ENCODE measurements at places on chromosomes 7 and 10.

DNA sequence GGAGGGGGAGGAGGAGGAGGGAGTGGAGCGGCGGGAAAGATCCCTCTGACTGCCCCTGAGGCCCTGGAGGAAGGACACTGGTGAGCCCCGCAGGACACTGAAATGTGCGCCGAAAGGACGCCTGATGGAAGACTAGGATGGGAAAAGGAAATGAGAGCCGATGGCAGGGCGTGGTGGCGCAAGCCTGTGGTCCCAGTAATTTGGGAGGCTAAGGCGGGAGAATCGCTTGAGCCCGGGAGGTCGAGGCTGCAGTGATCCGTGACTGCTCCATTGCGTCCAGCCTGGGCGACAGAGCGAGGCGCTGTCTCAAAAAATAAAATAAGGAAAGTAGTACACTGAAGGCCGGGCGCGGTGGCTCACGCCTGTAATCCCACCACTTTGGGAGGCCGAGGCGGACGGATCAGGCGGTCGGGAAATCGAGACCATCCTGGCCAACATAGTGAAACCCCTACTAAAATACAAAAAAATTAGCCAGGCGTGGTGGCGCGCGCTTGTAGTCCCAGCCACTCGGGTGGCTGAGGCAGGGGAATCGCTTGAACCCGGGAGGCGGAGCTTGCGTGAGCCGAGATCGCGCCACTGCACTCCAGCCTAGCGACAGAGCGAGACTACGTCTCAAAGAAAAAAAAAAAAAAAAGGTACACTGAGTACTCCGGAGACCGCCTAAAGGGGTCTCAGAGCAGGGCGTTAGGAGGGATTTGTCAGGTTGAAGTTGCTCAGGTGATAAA, 561 bp upstream of the HNRNPF start:
- peak; percentile 82 for DNase-seq

- DNase-seq = no peak
These were observed 51.9 kb upstream of the CFAP46 start for GRCh38 chr10:132994185-132994796.

GRCh38 chr10:60461688-60462087, 72.0 kb upstream of the ANK3 start:
- no peak for DNase-seq

GRCh38 chr7:151424799-151425198, 15.0 kb upstream of the WDR86 start:
- DNase-seq = no peak

DNA sequence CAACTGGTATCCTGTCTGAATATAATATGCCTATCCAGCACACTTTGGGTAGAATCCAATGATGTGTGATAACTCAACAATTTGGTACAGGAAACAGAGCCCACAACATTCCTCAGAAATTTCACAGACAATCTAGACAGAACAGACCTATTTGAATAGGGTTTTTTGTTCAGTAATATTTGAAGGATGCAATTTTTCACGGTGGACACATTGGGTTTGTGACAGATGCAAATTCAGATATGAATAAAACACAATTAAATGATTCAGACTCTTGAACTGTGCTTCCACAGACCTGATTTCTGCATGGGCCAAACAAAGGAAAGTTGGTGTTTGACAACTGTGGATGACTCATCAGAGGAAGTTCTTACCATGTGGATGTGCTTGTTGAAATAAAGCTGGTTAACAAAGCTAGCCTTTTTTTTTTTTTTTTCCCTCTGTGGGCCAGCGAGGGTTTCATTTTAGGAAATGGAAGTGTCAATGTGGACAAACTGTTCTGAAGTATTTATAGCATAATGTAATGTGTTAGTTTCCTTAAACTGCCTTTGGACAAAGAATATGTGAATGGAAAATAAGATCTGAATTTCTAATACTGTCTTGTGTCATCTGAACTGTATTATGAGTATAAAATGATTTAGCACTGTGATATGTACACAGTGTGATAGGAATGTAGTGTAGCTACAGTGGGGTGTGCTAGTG, 43.2 kb upstream of the FAM133B start:
- DNase-seq = peak; percentile 87

GRCh38 chr7:94472608-94473007, 37.0 kb upstream of the CASD1 start:
- peak; percentile 39 for DNase-seq

- no peak for DNase-seq
These were observed 300.7 kb downstream of the HDAC9 start for GRCh38 chr7:18796216-18796615.

DNA sequence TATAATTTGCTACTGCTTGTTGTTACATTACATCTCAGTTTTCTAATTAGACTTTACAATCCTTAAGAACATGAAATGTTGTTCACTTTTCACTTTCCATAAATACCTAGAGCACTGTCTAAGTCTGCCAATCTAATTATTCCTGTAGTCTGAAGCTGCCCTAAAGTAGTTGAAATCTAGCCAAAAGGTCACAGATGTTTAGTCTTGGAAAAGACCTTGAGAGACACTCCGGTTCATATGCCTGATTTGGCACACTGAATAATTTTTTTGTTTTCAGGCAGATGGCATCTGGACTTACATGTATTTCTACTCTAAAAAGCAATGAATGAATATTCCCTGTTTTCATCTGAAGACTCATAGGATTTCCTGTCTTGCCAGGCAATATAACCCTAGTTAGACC, 359.1 kb downstream of the ANKRD7 start:
- DNase-seq = no peak

DNA sequence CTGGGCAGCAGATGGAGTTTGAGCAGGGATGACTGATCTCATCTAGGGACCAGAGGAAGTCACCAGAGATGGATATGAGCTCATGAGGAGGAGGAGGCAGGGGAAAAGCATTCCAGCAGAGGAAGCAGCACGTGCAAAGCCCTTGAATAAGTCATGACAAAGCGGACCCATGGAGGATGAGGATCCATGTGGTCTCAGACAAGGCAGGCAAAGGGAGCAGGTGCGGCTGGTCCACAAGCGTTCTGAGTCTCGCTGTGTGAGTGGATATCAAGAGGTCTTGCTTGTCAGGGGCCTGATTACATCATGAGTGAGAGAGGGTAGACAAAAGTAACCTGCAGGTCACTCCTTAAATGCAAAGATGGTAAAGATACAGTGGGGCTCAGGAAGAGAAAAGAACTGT, 307.6 kb downstream of the GRID1 start:
- DNase-seq = no peak

DNA sequence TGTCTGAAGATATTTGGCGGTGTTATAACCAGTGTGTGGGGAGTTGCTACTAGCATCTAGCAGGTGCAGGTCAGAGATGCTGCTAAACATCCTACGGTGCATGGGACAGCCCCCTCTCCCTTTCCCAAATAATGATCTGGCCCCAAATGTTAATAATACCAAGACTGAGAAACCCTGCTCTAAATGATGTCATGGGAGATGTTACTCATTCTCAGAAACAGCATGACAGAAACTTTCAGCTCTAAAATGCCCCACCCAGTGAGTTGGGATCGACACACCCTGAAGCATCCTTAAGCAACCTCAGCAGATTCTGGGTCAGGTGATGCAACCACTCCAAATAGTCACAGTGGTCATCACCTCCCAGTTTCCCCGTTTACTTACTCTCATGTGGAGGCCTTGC, 108.8 kb upstream of the MPP7 start:
- DNase-seq = peak; percentile 81

DNA sequence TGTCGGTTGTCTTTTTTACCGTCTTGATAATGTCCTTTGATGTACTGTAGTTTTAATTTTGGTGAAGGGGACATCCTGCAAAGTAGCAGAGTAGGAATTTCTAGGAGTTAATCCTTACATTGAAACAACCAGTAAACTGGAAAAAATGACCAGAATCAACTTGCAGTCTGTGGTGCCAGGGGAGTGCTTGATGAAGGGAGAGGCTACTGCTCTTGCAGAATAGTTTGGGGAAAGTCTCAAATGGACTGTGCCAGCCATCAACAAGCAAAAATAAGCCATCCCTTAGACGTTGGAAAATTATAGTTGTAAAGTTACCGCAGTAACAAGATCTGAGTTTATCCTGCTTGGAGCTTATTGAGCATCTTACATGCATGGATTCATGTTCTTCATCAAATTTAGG, 32.4 kb downstream of the TRIM24 start:
- DNase-seq = no peak

- DNase-seq = no peak
These were observed 18.9 kb downstream of the NCAPG2 start for GRCh38 chr7:158685693-158686092.

- no peak for DNase-seq
These were observed 25.3 kb downstream of the WAC start for GRCh38 chr10:28558186-28558585.

- DNase-seq = no peak
These were observed 11.7 kb upstream of the ZNF862 start for GRCh38 chr7:149826344-149827088.

DNA sequence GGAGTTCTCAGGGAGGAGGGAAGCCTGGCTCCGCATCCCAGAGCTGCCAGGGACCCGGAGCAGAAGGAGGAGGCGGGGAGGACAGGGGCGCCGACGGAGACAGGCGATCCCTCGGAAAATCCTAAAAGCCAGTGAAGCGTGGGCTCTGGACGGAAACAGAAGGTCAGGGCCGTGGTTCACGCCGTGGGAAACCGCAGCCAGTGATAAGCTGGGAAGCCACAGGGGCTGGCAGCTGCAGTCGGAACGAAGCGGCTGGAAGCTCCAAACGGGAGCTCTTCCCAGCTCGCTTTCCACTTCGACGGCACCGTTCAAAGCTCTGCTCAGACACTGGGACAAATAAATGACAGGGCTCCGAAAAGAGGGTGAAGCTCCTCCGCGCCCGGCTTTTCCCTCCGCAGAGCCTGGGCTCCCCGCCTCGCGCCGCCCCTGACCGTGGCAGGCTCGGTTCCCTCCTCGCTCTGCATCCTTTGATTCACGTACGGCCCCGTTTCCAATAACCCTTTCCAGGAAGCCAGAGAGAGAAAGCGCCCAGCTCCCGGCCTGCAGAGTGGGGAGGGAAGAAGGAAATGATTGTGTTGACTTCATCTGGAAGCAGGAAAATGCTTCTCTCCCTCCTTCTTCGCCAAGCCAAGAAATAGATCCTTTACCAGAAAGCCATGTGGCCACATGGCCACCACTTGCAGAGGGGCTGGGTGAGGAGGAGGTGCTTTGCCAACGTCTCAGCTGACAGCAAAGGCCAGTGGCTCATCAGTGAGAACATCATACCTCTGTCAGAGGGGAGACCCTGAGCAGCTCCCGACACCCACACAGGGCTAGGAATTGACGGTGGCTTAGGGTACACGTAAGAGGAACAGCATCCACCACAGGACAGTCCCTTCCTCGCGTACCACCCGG, 57.4 kb downstream of the ADRB1 start:
- DNase-seq = no peak

DNA sequence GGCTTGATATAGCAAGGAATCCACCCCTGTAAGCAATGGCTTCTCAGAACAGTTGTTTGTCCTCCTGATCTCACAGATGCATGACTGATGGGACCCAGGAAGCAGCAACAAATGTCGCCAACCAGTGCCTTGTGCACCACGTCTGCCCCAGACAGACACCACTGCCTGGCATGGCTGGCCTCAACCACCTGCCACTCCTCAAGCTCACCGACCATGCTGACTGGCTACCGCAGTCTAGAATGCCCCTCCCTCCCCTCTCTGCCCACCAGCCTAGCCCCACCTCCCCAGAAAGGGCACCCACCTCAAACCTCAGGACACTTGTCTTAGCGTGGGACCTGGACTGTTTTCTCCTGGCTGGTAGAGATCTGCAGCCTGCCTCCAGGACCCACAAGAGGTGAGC, 24.0 kb downstream of the LRRC20 start:
- DNase-seq = no peak

- DNase-seq = no peak
These were observed 479.5 kb downstream of the SDK1 start for GRCh38 chr7:3780525-3780924.

- DNase-seq = peak; percentile 81
These were observed at the start of gene PALS2 for GRCh38 chr7:24572997-24573553. Gene PALS2 (plus strand): TSS chr7:24573452. CDS start chr7:24623668, 50,216 bp downstream.

DNA sequence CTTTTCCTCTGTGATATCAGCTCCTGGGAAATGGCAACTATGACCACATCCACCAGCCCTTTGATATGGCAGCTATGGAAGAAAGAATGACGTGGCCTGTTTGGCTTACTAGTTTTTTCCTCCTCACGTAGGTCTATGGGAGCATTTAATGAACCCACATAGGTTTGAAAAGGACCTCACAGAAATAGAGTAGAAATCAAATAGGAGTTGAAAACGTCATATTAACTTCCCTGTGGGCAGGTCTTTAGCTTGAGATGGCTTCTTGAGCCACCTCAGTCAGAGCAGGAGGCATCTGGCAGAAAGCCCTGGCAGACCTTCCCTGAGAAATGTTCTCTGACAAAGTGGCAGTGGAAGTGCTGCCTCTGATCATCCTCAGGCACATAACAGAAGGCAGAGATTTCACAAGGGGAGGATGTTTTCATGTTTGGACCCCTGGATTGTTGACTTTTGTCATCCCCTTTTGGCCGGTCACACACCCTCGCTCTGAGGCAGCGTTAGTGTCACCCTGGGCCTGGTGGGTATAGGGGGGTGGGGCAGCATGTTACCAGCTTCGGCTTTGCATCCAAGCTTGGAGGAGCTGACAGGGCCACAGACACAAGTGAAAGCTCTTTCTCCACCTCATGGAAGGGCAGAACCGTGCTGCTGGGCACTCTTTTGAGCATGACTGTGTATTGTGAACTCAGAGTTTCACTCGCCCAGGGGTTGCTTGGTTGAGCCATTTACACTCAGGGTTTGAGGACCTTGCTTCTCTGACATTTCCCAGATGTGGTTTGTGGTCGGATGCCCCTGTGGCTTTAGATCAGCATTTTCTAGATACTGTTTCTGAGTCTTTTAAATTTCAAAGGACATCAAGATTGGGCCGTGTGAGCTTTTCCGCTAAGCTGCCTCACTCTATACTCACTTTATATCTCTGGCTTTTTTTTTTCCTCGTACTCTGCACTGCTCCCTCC, 184.2 kb downstream of the STK31 start:
- peak; percentile 85 for DNase-seq

- DNase-seq = no peak
These were observed 2.9 kb upstream of the ENTPD7 start for GRCh38 chr10:99656199-99657064.

- DNase-seq = no peak
These were observed 27.7 kb upstream of the SLC25A13 start for GRCh38 chr7:96349572-96349971.

DNA sequence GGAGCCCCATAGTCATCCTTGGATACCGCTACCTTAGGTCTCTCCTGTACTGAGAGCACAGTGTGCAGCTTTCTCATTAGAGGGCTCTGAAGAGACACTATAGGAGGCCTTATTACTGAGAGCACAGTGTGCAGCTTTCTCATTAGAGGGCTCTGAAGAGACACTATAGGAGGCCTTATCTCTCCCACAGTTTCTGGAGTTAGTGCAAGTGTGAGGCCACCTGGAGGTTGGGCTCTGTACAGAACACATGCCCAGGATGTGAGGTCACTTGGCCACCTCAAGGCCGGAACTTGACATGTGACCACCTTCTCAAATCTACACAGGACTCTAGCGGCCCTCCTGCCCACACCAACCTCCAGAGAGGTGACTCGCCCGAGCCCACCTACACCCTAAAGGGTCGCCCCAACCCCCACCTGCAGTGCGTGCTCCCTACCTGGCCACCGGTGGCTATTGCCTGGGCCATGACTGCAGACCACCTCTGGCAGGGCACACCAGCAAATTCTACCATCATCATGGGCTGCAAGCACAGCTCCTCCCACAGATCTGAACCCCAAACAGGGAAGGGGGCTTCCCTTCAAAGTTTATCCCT, 24.6 kb downstream of the FRMPD2 start:
- no peak for DNase-seq

Measured in activated CD4-positive, alpha-beta T cell treated with anti-CD3 and anti-CD28 coated beads, Interleukin-2, amount 50 U/mL, for 16 hours (primary cell).